ENCODE measurements at places on chromosomes 13 and 19.

GRCh38 chr13:48892053-48892687, 83.5 kb upstream of the FNDC3A start:
- DNase-seq = no peak

GRCh38 chr19:39471756-39472536, 8.7 kb upstream of the TIMM50 start:
- DNase-seq = no peak

DNA sequence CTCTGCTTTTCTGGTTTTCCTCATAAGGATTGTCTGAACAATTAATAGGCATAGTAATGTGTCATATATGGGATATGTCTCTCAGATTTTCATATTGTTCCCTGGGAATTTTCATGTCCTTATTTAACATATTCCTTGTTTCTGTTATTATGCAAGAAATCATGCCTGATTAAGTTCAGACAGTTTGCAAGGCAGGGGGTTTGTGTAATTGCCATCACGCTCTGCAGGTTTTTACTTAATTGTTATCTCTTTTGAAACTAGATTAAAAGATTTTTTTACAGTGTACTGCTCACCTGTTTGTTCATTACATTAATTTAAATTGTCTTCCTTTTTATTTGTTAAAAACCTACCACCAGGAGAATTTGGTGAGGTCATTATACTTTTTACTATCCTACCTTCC, 1253.2 kb upstream of the PRR20A start:
- no peak for DNase-seq

- DNase-seq = no peak
Measured at GRCh38 chr13:26486550-26486949, 70.9 kb upstream of the WASF3 start.

- no peak for DNase-seq
Measured at GRCh38 chr13:114194853-114195252, 15.8 kb downstream of the CFAP97D2 start.

GRCh38 chr13:22483276-22483675, 697.5 kb upstream of the SGCG start:
- no peak for DNase-seq

- no peak for DNase-seq
Measured at GRCh38 chr13:20190076-20190475, 2.7 kb downstream of the GJB2 start.

Measured in activated CD4-positive, alpha-beta T cell treated with anti-CD3 and anti-CD28 coated beads, Interleukin-2, amount 50 U/mL, for 1 hour (primary cell).